ENCODE measurements at places on chromosomes 16 and 17. TPM values are rescaled to one million over a fixed set of nuclear protein-coding genes. Genes with fewer than 3 reads are reported as not detected.

DNA sequence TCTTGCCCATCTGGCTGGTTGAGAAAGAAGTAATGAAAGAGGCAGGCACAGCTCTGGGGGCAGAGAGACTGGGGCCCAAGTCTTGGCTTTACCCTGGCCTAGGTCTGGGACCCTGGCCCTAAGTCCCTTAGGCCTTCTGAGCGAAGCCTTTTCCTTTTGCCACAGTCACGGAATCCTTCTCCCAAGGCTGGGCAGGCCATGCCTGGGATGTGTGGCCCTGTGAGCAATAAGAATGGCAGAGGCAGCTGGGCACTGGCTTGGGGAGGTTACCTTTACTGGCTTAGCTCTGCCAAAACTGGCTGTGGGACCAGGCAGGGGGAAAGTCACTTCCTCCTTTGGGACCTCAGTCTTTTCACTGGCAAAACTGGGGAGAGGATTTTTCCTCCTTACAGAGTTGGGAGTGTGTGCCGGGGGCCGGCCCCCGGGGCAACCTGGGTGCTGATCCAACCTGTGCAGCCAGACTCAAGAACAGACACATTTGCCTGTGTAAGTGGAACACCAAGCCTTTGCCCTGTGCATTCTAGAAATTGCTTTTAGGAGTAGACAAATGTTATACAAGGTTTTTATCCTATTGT lies 12.9 kb downstream of the FOXF1 start:
- ATAC-seq: no peak

DNA sequence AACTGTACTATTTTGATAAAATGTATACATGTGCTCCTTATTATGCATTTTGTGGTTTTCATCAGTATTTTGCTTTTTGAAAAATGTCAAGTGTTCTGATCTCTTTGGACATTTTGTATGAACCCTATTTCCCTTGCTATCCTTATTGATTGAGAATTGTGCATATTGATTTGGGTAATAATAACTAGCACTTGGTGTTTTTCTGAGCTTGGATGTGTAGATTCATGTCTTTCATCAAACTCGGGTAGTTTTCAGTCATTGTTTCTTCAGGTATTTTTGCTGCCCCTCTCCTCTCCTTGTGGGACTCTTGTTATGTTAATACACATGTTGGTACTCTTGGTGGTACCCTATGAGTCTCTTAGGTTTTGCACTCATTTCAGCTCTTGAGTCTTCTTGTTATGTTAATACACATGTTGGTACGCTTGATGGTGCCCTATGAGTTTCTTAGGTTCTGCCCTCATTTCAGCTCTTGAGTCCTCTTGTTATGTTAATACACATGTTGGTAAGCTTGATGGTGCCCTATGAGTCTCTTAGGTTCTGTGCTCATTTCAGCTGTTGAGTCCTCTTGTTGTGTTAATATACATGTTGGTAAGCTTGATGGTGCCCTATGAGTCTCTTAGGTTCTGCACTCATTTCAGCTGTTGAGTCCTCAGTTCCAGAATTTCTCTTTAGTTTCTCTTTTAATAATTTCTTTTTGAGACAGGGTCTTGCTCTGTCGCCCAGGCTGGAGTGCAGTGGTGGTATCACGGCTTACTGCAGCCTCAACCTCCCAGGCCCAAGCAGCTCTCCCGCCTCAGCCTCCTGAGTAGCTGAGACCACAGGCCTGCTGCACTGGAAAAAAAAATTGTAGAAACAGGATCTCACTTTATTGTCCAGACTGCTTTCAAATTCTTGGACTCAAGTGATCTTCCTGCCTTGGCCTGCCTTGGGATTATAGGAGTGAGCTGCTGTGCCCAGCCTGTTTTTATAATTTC lies 19.3 kb downstream of the ZNF750 start:
- no peak for ATAC-seq

DNA sequence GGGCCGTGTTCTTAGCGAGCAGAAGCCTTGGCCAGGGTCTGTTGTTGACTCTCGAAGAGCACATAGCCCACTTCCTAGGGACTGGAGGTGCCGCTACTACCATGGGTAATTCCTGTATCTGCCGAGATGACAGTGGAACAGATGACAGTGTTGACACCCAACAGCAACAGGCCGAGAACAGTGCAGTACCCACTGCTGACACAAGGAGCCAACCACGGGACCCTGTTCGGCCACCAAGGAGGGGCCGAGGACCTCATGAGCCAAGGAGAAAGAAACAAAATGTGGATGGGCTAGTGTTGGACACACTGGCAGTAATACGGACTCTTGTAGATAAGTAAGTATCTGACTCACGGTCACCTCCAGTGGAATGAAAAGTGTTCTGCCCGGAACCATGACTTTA lies 18.5 kb downstream of the RSPRY1 start:
- ATAC-seq: no peak

DNA sequence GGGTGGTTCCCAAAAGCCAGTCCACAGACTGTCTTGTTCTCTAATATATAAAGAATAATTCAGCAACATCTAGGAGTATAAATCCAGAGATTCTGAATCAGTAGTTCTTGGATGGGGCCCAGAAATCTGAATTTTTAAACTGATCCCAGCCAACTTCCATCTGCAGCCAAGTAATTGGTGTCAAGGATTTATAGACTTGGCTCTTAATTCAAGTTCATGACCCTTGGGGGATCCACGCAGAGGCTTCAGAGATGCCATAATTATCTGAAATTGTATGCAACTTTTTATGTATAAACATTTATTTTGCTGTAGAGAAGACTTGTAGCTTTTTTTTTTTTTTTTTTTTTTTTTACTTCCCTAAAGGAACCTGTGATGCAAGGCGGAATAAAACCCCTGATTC lies 60.6 kb downstream of the HLF start:
- no peak for ATAC-seq

The ARRB2 gene
- total RNA-seq: 27.9 TPM

- no peak for ATAC-seq
These were observed 91.3 kb downstream of the KATNIP start for GRCh38 chr16:27641260-27641659.

DNA sequence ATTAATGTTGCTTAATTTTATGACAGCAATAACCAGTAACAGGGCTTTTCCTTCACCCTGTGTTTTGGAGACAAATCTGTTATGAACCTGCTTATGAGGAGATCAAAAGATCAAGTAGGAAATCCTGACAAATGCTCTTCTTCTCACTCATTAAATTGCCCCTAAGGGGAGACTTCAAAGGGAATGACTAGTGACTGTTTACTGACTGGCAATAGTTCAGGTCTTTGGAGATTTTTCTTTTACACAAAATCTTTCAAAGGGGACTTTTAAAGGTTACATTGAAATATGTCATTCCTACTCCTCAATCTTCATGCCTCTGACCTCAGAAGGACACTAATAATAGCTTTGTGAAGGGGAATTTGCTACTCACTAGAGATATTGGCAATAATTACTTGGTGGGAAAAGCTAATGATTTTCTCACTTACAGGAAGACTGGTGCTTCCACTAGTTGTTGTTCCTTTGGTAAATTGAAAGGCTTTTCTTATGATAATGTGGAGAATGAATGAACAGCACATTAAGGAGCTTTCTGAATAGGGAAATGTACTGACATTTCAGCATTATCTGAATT lies 292.9 kb upstream of the CA10 start:
- no peak for ATAC-seq

The TM4SF5 gene
- total RNA-seq: not detected

DNA sequence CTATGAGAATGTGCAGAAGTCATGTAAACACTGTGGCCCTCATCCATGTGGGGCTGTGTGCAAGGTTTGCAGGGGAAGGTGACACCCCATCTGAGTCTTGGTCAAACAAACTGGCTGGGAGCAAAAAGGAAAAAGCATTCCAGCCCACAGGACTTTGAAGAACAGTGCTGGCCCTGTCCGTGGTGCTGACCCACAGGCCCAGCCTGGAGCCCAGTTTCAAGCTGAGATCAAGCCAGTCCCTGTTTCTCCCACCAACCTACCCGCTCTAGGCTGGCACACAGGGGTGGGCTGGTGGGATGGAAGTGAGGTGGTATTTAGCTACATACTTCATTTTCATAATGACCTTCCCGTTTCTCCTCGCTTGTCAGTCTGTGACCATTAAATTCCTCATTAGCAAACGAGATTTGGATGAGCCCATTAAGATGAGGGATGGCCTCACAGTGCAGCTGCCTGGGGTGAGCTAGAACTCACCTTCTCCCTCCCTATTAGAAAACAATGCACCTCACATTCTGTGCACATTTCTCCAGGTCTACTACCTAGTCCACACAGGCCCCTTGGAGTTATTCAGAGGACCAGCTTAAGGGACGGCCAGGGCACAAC lies 12.6 kb upstream of the RPL38 start:
- no peak for ATAC-seq

DNA sequence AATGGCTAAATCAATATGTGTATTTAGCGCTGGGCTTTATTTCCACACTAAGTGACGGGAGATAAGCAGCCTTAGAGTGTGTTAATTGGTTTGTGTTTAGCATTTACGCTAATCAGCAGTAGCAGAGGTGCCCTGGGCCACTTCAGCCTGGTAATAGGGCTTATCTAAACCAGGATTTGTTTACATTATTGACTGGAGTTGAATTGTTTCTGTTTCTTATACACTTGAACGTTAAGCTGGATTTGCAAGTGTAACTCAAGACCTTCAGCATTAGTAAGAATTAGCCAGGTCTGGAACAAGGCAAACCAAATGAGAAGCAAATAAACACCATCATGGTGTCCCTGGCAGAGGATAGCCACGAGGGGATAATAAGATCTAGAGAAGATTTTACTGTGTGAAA lies 313.6 kb downstream of the HS3ST4 start:
- ATAC-seq: no peak

DNA sequence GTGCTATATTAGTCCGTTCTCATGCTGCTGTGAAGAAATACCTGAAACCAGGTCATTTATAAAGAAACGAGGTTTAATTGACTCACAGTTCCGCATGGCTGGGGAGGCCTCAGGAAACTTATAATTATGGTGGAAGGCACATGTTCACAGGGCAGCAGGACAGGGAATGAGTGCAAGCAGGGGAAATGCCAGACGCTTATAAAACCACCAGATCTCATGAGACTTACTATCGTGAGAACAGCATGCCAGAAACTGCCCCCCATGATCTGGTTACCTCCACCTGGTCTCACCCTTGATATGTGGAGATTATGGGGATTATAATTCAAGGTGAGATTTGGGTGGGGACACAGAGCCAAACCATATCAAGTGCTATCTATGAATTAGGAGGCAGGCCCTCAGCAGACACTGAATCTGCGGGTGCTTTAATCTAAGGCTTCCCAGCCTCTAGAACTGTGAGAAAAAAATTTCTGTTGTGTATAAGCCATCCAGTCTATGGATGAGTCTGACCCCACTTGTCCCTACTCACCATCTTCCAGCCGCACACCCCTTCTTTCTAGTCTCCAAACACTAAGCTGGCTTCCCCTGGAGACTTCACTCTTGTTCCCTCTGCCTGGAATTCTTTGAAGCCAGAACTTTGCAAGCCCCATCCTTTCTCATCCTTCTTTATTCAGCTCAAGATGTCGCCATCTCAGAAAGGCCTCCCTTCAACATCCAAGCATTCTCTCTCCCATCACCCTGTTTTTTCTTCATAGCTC lies 772 bp upstream of the NUP93 start:
- peak; percentile 17 for ATAC-seq

The VMO1 gene
- 1.3 TPM for total RNA-seq

The SLFN12 gene
- 3.6 TPM for total RNA-seq

DNA sequence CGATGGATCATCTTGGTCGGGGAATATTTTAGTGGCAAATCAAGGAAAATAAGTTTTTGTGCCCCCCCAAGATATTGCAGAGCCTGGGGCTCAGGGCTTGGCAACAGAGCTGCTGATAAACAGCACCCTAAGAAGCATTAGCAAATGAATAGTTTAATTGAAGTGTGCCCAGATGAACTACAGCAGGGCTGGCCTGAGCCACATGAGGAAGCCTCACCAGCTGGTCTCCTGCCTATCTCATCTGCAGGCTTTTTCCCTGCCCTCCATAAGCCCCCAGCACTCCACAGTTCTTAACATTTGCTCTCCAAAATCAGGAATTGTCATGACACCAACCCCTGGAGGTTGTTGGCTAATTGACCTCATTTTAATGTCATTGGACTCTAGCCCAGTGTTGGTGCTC lies 480.2 kb downstream of the HS3ST3B1 start:
- no peak for ATAC-seq

- peak; percentile 36 for ATAC-seq
These were observed 1.9 kb downstream of the CALB2 start for GRCh38 chr16:71360378-71360777.

- ATAC-seq: no peak
These were observed 20.9 kb downstream of the SOST start for GRCh38 chr17:43737722-43738121.

The MYLK3 gene
- total RNA-seq: 0.54 TPM

- no peak for ATAC-seq
These were observed at the start of gene MYLK3 for GRCh38 chr16:46747777-46748651. Gene MYLK3 (minus strand): TSS chr16:46748344. CDS start chr16:46748193, 151 bp downstream.

- ATAC-seq: no peak
These were observed 17.5 kb downstream of the CACNG4 start for GRCh38 chr17:66981983-66982508.

The CEP112 gene
- 21.9 TPM for total RNA-seq

The MMP2 gene
- 309 TPM for total RNA-seq

The EEF2K gene
- 37.4 TPM for total RNA-seq

The ARL5C gene
- not detected for total RNA-seq

The WNK4 gene
- 1.2 TPM for total RNA-seq

DNA sequence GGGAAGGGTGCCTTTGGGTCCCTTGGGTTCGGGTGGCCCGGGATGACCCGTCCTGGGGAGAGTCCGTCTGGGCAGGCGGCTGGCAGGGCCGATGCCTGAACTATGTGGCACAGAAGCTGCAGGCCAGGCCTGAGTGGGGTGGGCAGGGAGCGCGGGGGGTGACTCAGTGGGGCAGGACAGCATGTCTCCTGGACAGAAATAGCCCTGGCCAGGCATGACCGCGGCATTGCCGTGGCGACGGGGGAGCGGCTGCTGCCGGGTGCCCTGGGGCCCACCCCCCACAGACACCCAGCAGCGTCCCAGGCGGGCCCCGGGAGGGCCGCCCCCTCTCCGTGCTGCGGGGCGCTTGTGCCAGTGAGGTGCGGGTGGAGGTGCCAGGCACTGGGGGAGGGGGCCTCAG lies 1.8 kb upstream of the C1QTNF8 start:
- ATAC-seq: peak; percentile 29

GRCh38 chr17:80807882-80808281 lies 183.8 kb upstream of the CHMP6 start:
- ATAC-seq: no peak

- ATAC-seq: no peak
These were observed 13.9 kb downstream of the CMC2 start for GRCh38 chr16:80992676-80993293.

DNA sequence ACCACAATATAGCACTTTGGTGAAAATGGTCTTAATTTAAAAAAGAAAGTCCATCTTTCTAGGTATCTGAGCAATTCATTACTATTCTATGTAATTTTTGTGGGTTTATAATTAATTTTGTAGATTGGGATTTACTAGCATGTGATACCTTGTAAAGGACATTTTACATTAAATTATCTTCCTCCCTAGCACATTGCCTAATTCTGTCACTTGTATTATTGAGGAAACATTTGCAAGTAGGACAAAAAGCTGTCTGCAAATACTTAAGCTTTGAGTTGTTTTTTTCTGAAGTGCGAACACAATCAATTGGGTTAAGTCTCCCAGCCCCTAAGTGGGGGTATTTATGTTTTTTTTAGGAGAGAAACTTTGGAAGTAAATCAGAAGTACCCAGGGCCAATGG lies 167.0 kb downstream of the PRKCA start:
- no peak for ATAC-seq

The PSMD3 gene
- total RNA-seq: 84.4 TPM

- peak; percentile 58 for ATAC-seq
These were observed 631 bp downstream of the NXPH3 start for GRCh38 chr17:49576088-49576916.
